Astrocyte of the spinal cord (primary cell): ENCODE measurements at places on chromosomes 16 and 17.

DNA sequence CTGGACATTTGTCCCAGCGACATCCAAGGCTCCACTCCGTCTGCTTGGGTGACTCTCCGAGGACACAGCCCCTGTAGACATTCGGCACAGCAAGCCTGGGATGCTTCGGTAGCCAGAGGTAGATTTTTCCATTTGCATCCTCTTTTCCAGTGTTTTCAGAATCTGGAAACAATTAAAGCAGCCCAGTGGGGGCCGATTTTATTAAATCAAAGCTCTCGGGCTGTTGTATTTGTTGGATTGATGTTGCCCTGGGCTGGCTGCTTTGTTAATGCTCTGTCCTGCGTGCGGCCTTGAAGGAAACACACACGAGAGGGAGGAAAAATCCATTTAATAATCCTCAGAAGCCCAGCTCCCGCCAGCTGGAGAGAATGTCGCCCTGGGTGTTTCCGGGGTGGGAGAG, 158.1 kb upstream of the CIBAR2 start:
- DNase-seq, result no peak

GRCh38 chr16:84724606-84725309, 25.0 kb downstream of the USP10 start:
- no peak for DNase-seq

GRCh38 chr17:66461343-66461995, 159.1 kb downstream of the PRKCA start:
- DNase-seq, result no peak

- peak; percentile 73 for DNase-seq
These were observed 1.9 kb downstream of the CCR10 start for GRCh38 chr17:42679492-42680330.

DNA sequence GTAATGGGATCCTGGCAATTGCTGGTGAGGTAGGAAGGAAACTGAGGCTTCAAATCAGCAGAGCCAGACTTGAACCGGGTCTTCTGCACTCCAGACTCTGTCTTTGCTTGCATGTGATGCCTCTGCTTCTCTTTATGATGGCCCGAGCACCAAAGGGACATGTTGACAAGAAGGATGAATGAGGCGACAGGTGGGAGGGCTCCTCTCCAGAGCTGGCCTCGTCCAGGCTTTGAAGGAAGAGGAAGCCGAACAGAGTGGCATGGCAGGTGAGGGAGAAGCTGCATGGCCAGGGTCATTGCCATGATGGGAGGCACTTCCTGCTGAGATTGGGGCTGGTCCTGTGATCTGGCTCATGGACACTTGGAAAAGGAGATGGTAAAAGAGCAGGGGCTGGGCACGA, 40.8 kb downstream of the AKAP1 start:
- no peak for DNase-seq

GRCh38 chr17:11880714-11881113, 116.6 kb downstream of the ZNF18 start:
- DNase-seq, result no peak

GRCh38 chr16:66521252-66521713, 28.6 kb downstream of the TK2 start:
- DNase-seq, result no peak

DNA sequence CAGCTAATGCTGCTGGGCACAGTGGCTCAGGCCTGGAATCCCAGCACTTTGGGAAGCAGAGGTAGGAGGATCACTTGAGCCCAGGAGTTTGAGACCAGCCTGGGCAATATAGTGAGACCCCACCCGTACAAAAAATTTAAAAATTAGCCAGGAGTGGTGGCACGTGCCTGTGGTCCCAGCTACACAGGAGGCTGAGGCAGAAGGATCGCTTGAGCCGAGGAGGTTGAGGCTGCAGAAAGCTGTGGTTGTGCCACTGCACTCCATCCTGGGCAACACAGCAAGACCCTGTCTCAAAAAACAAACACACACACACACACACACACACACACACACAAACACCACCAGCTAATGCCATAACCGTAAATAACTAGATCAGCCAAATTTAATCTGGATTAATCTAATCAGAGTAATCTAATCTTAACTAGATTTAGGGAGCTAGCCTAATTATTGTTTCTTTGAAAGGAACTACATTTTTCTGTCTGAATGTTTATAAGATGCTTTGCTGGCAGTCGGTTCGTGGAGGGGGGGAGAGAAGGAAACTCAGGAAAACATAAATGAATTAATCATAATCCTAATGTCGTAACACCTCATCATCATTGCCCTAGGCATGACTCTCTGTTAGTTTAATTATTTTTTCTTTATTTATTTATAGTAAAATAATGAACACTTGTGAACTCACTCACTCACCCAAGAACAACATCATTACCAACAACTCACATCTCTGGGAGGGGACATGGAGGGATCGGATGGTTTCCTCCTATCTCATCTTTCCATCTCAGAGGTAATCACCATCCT, 12.5 kb upstream of the RBBP6 start:
- DNase-seq, result no peak

DNA sequence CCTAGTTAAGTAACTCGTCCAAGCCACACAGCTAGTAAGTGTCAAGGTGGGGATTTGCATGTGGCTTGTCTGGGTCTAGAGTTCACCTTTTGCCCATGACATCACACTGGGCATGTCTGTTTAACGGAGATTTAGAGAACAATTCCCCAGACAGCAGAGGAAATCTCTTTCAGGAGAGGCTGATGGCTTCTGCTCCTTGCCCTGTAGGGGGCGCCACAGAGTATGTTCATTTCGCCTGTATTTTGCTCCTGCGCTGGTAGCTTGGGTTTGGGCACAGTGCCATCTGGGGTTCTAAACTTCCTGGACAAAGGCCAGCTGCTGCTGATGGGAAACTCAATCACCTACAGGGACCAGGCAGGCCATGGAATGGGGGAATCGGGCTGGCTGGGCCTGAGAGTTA, 20.4 kb downstream of the OTOA start:
- DNase-seq, result no peak

DNA sequence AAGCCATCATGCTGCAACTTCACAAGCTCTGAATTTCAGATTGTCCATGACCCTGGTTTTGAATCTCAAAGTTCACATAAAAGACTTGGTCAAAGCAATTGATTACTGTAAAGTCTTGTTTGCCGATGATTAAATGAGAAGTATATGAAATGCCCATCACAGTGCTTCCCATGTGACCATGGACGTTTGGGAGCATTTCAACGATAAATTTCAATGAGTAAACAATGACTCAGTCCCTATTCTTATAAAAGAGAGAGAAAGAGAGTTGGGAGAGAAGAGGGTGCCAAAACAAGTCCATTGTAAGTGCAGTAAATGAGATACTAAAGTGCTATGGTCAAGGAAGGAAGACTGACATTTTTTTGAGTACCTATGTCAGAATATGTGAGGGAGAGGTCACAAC, 276.9 kb downstream of the SOX9 start:
- peak; percentile 43 for DNase-seq

DNA sequence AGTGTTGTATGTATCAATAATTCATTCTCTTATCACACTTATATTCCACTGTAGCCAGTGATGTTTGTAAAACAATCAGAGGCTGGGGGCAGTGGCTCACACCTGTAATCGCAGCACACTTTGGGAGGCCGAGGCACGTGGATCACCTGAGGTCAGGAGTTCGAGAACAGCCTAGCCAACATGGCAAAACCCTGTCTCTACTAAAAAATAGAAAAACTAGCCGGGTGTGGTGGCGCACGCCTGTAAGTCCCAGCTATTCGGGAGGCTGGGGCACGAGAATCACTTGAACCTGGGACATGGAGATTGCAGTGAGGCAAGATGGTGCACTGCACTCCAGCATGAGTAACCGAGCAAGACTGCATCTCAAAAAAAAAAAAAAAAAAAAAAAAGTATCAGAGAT, 217.0 kb downstream of the CPPED1 start:
- no peak for DNase-seq

- no peak for DNase-seq
These were observed 27.9 kb downstream of the SMG6 start for GRCh38 chr17:2275722-2276121.

- DNase-seq, result no peak
These were observed 913 bp downstream of the CDIP1 start for GRCh38 chr16:4537376-4538343.

DNA sequence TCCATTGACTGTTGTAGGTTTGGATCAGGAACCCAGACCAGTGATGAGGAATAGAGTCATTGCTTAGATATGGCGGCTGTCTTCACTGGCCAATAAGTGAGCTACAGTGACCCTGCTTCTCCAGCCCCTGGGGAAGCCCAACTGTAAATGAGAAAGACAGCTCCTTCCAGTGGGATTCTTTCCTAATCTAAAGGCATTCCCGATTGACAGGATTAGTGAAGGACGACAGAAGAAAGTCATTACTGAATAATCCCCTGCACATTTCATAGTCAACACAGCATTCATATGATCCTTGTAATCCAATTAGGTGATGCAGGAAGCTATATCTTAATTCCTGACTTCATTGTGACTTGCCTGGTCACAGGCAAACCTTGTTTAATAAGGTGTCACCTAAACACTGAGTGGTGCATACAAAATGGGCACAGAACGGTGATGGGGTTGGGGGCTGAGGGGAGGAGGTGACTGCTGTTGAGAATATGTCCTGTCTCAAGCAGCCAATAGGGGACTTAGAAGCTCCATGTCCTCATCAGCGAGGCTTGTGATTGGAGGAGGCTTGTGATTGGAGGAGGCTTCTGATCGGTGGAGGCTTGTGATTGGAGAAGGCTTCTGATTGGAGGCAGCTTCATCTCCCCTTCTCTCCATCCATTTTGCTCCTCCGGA, 242.6 kb downstream of the XYLT1 start:
- DNase-seq, result no peak

DNA sequence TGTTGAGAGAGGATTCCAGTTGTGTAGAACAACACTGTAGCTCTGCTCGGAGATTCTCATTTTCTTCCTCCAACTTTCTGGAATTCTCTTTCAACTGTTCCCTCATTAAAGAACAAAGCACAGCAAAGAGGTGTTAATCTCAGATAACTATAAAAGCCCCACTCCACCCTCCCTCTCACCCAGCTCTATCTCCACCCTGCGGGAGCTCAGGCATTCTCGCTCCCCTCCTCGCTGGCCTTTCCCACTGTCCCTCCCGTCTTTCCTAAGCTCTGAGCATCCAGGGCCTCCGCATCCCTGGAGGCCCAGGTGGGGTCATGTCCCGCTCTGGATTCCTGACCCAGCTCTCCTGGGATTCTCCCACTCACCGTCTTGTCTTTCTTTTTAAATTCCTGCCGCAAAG, 35.1 kb downstream of the DHX38 start:
- no peak for DNase-seq

DNA sequence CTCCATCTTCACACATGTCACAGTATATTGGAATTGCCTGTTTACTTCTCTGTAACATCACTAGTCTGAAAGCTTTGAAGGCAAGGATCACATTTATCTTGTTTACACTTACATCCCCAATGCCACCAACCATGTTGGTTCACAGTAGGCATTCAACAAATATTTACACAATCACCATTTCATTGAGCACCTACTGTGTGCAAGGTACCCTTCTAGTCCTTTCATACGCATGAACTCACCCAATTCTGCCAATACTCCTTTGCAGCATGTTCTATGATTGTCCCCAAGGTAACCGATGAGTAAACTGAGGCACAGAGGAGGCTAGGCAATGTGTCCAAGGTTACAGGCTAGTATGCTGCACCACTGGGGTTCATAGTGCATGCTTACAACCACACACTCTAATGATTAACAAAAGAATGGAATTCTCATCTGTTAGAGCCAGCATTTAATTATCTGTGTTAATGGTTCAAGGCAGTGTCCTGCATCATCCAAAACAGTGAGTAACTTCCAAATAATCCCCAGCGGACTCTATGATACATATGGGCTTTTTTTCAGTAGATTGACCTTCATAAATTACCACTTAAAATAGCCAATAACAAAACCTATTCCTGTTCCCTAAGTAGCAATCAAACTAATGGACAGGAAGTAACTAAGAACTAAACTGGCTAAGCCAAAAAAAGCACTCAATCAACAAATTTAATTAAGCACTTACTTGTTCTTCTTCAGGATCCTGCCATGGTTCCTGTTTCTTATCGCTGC, 364.5 kb upstream of the XYLT1 start:
- DNase-seq, result no peak

GRCh38 chr16:49603956-49604355, 230.4 kb downstream of the C16orf78 start:
- no peak for DNase-seq

DNA sequence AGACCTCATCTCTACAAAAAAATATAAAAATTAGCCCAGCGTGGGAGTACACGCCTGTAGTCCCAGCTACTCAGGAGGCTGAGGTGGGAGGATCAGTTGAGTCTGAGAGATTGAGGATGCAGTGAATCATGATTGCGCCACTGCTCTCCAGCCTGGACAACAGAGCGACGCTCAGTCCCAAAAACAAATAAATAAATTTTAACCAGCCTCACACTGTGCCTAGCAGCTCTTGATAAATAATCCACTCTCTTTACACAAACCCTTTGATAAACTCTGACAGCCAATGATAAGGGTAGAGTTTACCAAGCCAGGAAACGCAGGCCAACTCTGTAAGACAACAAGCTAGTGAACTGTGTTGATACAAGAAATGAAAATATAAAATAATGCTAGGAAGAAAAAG, 32.7 kb downstream of the LITAF start:
- no peak for DNase-seq

- no peak for DNase-seq
These were observed 34.1 kb downstream of the TLE7 start for GRCh38 chr16:71407731-71408130.
